CD4-positive, alpha-beta T cell treated with Interleukin-6 at 100 ng/mL for 8 hours (primary cell): ENCODE measurements at places on chromosomes 4 and X.

GRCh38 chr4:83266689-83267088 is 17.9 kb downstream of the COQ2 start:
- peak; percentile 20 for DNase-seq

- no peak for DNase-seq
Measured at GRCh38 chrX:45186643-45187026, 14.0 kb downstream of the DIPK2B start.

DNA sequence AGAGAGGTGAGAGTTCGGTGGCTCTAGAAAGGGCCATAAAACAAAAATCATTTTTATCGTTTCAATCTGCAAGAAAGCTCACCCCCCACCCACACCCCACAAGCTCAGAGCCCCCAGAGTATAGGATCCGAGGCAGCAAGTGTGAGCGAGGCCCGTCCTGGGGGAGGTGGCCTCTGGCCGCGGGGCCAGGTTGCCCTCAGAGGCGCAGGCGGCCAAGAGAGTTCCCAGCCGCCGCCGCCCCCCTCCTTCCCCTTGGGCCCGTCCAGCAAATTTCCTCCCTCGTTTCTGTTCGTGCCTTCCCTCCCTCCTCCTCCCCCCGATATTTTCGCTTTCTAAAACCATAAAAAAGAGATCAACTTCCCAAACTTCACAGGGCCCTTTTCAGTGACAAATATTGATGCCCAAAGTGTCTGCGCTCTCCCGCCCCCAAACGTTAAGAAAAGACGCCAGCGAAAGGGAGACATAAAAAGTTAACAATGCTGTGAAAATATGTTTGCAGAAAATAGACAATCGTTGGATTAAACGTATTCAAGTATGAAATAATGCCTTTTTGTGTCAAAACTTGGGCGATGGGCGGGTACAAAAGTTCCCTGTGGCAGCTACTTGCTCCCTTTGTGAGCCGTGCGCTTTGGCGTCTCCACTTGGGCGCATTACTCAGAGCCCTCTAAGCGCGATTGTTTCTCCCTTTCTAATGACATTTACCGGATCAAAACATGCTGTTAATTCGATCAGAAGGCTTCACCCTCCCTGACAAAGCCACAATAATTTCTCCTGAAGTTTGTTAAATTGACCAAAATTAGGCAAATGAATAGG is 1.1 kb upstream of the HELT start:
- DNase-seq: no peak

GRCh38 chrX:35773958-35774564 is 24.1 kb upstream of the MAGEB16 start:
- no peak for DNase-seq

GRCh38 chr4:88697588-88698329 is at the start of gene NAP1L5:
Gene NAP1L5, minus strand, starts transcription at chr4:88697829. Its CDS starts 75 bp downstream, at chr4:88697754.
- peak; percentile 61 for DNase-seq

GRCh38 chrX:120287513-120288112 is 23.6 kb downstream of the TMEM255A start:
- no peak for DNase-seq

GRCh38 chrX:40883021-40883619 is 147.8 kb upstream of the MED14 start:
- DNase-seq: no peak

DNA sequence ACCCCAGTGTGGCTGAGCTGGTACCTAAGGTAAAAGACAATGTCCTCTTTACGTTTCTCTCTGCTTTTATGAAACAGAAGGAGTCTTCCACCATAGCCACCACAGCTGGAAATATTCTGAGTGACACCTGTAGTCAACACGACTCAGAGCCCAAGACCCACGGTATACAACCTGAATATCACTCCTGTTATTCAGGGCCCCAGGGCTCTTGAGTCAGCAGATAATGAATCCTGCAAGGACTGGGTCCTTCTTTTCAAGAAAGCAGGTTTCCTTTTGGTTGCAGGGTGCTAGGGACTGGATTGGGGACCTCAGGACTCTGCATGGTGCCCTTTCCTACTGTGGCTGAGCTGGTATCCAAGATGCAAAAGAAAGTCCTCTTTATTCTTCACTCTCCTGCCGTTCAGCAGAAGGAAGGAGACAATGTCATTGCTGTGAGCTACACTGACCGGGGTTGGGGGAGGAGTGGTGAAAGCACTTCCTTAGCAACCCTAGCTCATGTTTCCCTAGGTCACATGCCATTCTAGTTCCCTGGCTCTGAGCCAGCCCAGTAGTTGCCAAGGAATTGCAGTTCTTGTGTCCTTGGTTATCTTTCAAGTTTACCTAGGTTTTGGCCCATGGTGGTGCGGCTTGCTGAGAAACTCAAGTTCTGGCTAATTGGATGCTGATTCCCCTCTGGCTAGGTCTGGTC is 23.7 kb upstream of the UNC5C start:
- DNase-seq: no peak

DNA sequence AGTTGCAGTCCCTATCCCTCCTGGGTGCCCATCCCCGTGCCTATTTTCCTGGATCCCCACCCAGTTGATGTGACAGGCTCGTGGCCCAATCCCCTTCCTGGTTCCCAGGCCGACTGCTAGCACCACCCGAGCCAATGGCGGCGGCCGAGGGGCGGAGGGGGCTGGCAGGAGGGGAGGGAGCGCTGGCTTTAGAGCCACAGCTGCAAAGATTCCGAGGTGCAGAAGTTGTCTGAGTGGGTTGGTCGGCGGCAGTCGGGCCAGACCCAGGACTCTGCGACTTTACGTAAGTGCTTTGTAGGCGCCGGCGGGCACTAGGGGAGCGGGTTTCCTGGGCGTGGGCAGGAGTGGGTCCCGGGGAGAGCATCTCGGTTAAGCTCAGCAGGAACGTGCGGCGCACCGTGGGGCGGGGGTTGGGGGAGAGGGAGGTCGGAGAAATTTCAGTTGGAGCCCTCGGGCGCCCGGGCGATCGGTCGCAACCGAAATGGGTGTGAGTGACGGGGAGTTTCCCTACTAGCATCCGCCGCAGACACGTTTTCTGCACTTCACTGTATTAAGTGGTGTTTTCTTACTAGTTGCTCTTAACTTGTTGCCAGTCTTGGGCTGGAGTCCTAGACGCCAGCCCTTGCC is at the start of gene PLS3:
TSS of gene PLS3 (plus strand) at position 197 of the 627 bp plus-strand sequence. CDS start 49,077 bp downstream, outside the sequence.
- no peak for DNase-seq

GRCh38 chr4:11724731-11725130 is 296.0 kb upstream of the HS3ST1 start:
- DNase-seq: no peak

GRCh38 chrX:136858007-136858756 is 22.3 kb downstream of the RBMX start:
- DNase-seq: no peak

GRCh38 chr4:127781300-127782024 is 660 bp upstream of the HSPA4L start:
- DNase-seq: no peak

- no peak for DNase-seq
Measured at GRCh38 chr4:114921790-114922591, 191.4 kb downstream of the NDST4 start.

GRCh38 chrX:51836823-51837222 is 56.6 kb upstream of the MAGED1 start:
- no peak for DNase-seq
